B cell (primary cell): ENCODE measurements at places on chromosomes 6 and 20.
A peak's percentile ranks its signal among the peaks of the same experiment; 100 is the strongest.

DNA sequence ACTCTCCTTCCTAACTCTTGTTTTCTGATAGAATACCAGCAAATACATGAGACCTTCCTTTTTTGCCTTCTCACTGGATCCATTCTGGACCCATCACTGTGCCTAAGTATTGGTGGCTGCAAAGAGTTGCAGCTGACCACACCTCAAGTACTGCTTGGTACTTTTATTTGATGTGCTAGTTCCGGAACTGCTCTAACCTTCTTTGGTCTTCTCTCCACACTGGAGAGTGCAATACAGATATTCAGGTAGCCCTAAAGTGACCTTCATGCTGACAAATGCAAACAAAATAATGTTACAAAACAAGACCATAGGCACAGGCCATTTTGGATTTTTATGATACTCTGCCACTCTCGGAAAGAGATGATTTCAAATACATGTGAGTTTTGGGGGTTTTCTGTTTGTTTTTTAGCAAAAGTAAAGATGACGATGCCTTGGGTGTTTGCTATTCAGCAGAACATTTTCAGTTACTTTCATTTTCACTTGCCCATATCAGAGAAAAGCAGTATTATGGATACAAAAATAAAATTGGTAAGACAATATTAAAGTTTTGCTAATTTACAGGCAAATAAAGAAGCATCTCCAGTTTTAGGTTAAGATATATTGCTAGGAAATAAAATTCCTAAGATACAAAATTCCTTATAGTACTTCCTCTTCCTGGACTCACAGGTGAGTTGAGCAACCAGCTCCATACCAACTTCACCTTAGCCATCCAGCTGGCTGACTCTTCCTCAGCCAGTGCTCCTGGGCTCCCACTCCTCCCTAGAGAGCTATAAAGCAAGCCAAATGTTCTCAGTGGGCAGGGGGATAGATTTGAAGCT, 42.0 kb downstream of the PTPRK start:
- no peaks in the 10 kb centered on the region for H3K27me3 ChIP-seq
- no peaks in the 10 kb centered on the region for H3K36me3 ChIP-seq
- no peak for DNase-seq
- no peaks in the 10 kb centered on the region for H3K4me1 ChIP-seq
- no peak overlapping the region for H3K4me3 ChIP-seq

DNA sequence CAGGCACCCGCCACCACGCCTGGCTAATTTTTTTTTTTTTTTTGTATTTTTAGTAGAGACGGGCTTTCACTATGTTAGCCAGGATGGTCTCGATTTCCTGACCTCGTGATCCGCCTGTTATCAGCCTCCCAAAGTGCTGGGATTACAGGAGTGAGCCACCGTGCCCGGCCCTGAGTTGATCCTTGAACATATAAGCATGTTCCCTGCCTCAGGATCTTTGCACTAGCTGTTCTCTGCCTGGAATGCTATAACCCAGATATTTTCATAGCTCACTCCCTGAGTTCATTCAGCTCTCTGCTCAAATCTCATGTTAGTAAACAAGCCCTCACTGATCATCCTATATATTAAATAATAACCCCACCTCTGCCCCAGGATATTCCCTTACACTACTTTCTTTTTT, 9.0 kb upstream of the DLK2 start:
- no peaks in the 10 kb centered on the region for H3K4me1 ChIP-seq
- no peak overlapping the region for H3K4me3 ChIP-seq
- H3K36me3 ChIP-seq: no peaks in the 10 kb centered on the region
- no peak for DNase-seq

- DNase-seq: no peak
- H3K4me1 ChIP-seq: peaks cover 68% of the 10 kb centered on the region
- no peak overlapping the region for H3K4me3 ChIP-seq
Observed at GRCh38 chr20:47559141-47559540, 57.5 kb downstream of the NCOA3 start.

DNA sequence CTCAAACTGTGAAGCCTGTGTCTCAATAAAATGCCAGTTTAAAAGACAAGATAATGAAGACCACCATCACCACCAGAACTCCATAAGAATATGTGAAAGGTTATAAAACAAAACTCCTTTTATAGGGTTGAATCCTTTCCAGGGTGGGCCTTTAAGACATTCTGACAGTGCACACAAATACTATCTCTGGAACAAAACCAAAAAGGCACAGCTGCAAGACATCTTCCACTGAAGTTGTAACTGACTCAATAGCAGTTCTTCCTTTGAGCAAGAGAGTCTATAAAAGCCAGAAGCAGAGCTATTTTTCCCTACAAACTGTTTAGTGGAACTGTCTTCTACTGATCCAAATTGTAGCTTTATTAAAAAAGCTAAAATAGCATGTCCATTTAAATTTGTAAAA, 81.6 kb downstream of the EPB41L2 start:
- no peak overlapping the region for H3K4me3 ChIP-seq
- no peak for DNase-seq
- no peak overlapping the region for H3K27ac ChIP-seq
- H3K36me3 ChIP-seq: no peaks in the 10 kb centered on the region

- H3K4me3 ChIP-seq: no peak overlapping the region
- H3K27me3 ChIP-seq: no peaks in the 10 kb centered on the region
- no peak for DNase-seq
- H3K4me1 ChIP-seq: peaks cover 9% of the 10 kb centered on the region
Observed at GRCh38 chr6:141498977-141499376, 633.7 kb upstream of the GJE1 start.

DNA sequence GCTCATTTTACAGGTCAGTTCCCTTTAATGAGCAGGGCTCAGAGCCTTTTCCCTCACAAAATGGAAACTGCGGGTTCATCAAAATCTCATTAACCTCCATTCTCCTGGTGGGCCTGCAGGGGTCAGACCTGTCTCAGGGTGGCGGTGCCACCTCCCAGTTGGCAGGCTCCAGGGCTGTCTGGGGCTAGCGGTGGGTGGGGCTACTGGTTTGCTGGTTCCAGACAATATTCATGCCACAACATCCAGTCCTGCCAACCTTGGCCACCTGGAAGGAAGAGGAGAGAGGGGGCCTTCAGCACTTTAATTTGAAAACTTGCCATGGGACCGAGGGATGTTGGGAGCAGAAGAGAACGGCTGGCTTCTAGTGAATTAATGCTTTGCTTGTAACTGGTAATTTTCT, 41.9 kb upstream of the CTNNBL1 start:
- no peaks in the 10 kb centered on the region for H3K4me1 ChIP-seq
- no peak overlapping the region for H3K4me3 ChIP-seq
- peak; percentile 57 for DNase-seq

GRCh38 chr6:33586108-33586640, 6.1 kb upstream of the BAK1 start:
- DNase-seq: no peak
- peak overlapping the region; percentile 38 for H3K27ac ChIP-seq
- H3K27me3 ChIP-seq: no peaks in the 10 kb centered on the region
- peaks cover 30% of the 10 kb centered on the region for H3K4me1 ChIP-seq
- H3K4me3 ChIP-seq: no peak overlapping the region

GRCh38 chr6:33061987-33062386, 11.5 kb downstream of the HLA-DPA1 start:
- peak; percentile 85 for DNase-seq
- peaks cover 3% of the 10 kb centered on the region for H3K36me3 ChIP-seq
- H3K4me3 ChIP-seq: no peak overlapping the region
- H3K27ac ChIP-seq: no peak overlapping the region
- no peaks in the 10 kb centered on the region for H3K27me3 ChIP-seq

DNA sequence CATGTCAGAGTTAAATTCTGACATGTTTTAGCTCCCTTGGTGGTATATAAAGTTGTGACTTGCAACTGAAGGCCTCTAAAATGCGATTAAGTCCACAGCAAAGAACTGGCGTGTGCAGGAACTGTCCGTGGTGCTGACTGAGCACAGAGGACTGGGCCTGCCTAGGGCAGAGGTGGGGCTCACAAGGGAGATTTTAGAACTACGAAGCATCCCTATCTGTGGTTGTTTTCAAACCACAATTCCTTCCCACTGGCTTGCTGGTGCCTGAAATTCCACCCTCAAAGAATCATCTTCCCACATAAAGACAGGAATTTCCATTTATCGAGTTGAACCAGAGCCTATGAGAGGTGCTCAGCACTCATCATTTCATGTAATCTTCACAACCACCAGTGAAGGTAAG, 30.1 kb downstream of the RIMS4 start:
- no peaks in the 10 kb centered on the region for H3K27me3 ChIP-seq
- H3K4me1 ChIP-seq: no peaks in the 10 kb centered on the region
- H3K4me3 ChIP-seq: no peak overlapping the region
- no peaks in the 10 kb centered on the region for H3K36me3 ChIP-seq

DNA sequence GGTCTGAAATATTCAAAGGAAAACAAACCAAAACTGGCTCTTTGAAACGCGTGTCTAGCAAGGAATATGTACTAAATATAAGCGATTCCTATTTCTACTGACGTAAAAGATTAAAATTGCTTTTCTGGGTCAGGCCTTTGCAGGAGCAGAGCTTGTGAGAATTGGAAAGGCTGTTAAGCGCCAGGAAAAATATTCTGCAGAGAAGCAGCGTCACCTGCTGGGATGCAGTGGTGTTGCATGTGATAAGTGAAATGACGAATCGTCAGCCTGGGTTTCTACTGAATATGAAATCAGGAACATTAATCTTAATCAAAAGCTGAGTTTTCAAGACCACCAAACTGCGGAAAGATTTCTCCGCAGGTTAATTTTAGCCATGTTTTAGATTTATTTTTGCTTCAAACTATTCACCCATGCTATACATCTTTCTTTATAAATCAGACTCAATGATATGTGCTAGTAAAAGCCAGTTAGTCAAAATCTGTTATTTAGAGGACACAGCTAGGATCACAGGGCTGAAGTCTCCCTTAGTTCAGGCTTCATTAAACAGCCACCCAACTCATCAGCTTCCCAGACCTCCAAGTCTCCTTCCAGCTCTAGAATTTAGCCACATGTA, 67.4 kb downstream of the ALDH8A1 start:
- H3K27ac ChIP-seq: no peak overlapping the region
- no peaks in the 10 kb centered on the region for H3K36me3 ChIP-seq
- no peaks in the 10 kb centered on the region for H3K4me1 ChIP-seq

DNA sequence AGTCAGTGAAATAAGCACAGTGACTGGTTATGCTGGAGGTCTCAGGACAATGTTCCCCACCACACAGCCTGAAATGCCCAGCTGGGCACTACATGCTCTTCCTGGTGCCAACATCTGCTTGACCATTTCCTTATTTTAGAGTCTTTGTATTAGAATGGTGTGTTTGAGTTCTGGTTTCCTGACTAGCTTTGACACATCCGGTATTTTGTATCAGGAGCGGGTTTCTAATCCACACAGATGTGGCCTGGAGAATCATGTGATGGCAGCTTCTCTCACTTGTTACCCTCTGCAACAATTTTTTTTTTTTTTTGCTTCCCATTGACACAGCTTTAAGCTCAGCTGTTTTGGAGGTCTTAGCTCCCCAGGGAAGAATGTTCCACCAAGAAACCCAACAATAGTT, 164.5 kb upstream of the CST7 start:
- H3K27ac ChIP-seq: no peak overlapping the region
- DNase-seq: no peak
- H3K4me1 ChIP-seq: peaks cover 9% of the 10 kb centered on the region
- no peak overlapping the region for H3K4me3 ChIP-seq

DNA sequence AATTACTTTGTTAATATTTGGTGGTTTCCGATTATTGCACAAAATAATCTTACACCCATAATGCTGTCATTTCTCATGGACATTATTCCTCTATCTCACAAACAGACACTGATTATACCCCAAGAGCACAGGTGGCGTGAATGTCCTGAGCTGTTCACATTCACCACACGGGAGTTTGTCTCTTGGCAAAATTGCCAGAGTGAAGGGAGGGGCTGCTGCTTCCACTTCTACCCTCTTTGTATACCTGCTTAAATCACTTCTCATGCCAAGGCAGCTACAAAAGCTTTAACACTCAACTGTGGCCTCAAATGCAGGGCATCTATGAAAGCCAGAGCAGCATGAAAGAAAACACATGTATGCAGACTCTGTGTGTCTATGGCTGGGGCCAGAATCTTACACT, 41.9 kb upstream of the SLA2 start:
- peaks cover 20% of the 10 kb centered on the region for H3K36me3 ChIP-seq
- no peaks in the 10 kb centered on the region for H3K4me1 ChIP-seq
- no peak overlapping the region for H3K27ac ChIP-seq
- H3K27me3 ChIP-seq: no peaks in the 10 kb centered on the region

DNA sequence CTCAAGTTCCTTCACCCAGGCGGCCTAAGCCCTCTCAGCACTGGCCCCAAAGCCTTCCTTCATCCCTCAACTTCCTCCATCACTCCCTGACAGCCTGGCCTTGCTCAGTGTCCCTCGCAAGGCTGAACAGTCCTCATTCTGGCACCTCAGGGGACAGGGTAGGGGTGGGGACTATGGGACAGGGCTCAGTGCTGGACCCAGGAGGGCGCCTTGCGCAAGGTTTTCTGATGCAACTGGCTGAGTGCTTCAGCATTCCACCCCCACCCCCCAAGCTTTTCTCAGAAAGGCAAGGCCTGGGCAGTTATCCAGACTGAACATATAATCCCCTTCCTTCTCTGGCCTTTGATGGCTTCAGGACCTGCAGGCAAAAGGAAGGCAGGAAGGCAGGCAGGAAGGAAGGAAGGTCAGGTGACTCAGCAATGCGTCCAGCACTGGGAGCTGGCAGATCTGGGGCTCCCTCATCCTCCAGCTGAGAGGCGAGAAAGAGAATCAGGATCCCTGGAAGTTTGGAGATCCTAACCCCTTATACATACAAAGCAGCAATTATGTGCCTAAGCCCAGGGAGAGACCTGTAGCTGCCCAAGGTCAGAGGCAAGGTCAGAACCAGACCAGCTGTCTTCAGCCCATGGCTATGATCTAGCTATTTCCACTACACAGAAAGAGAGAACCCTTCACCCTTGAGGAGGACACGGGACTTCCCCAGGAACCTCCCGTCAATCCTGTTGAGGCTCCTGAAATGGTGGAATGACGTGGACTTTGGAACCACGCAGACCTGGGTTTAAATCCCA, 8.6 kb upstream of the TRIB3 start:
- H3K27ac ChIP-seq: no peak overlapping the region
- H3K36me3 ChIP-seq: no peaks in the 10 kb centered on the region
- no peaks in the 10 kb centered on the region for H3K27me3 ChIP-seq
- H3K4me1 ChIP-seq: no peaks in the 10 kb centered on the region
- no peak overlapping the region for H3K4me3 ChIP-seq

- no peaks in the 10 kb centered on the region for H3K4me1 ChIP-seq
- no peak overlapping the region for H3K27ac ChIP-seq
- H3K27me3 ChIP-seq: no peaks in the 10 kb centered on the region
- no peak overlapping the region for H3K4me3 ChIP-seq
- DNase-seq: no peak
Observed at GRCh38 chr6:17831135-17831534, 124.4 kb upstream of the NUP153 start.

DNA sequence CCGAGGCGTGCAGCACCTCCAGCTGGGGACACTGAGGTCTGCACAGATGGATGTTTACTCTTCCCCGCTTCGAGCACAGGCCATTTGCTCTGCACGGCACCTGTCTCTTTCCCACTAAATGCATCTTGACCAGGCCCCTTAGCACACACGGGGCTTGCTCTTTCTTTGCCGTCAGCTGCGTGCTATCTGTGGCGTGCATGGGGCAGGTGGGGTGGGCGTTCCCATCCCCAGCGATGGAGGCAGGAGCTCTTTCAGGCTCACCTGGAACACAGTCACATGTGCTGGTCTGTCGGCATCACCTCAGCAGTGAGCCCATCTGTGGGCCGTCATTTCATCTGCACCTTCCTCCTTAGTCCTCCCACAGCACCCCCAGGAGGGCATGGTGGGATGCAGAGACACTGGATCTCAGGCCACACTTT, 35.1 kb downstream of the RBM38 start:
- no peak overlapping the region for H3K4me3 ChIP-seq
- DNase-seq: no peak
- H3K36me3 ChIP-seq: no peaks in the 10 kb centered on the region
- H3K4me1 ChIP-seq: peaks cover 75% of the 10 kb centered on the region

GRCh38 chr6:143332153-143332845, 118.2 kb downstream of the ADAT2 start:
- DNase-seq: no peak
- H3K4me3 ChIP-seq: no peak overlapping the region
- no peaks in the 10 kb centered on the region for H3K27me3 ChIP-seq
- H3K36me3 ChIP-seq: no peaks in the 10 kb centered on the region
